ENCODE measurements at places on chromosomes 7 and 10. TPM values are rescaled to one million over a fixed set of nuclear protein-coding genes. Genes with fewer than 3 reads are reported as not detected.

HELLS gene
- total RNA-seq = 262 TPM

NUTM2E gene
- not detected for total RNA-seq

ACTA2 gene
- 2.4 TPM for total RNA-seq

AMPH gene
- total RNA-seq = 4.8 TPM

Data from H9 (cell line).